Stomach (tissue), 19 donors: ENCODE measurements at places on chromosomes 16 and 17. TPM values are rescaled to one million over a fixed set of nuclear protein-coding genes. Genes with fewer than 3 reads are reported as not detected.

GRCh38 chr16:3112881-3113574 is 642 bp downstream of the ZNF205 start:
- peak overlapping the region; percentile 80 for H3K4me3 ChIP-seq
- no peaks in the 10 kb centered on the region for H3K27me3 ChIP-seq
- DNase-seq = no peak
- H3K36me3 ChIP-seq = peaks cover 6% of the 10 kb centered on the region
- peaks cover 15% of the 10 kb centered on the region for H3K4me1 ChIP-seq
- H3K27ac ChIP-seq = peak overlapping the region; percentile 78

GRCh38 chr16:86449446-86450095 is 60.8 kb upstream of the FOXF1 start:
- peaks cover 8% of the 10 kb centered on the region for H3K27me3 ChIP-seq
- no peak overlapping the region for H3K4me3 ChIP-seq
- H3K36me3 ChIP-seq = no peaks in the 10 kb centered on the region
- H3K27ac ChIP-seq = no peak overlapping the region
- DNase-seq = no peak
- H3K4me1 ChIP-seq = no peaks in the 10 kb centered on the region

PABPN1L gene
- not detected for total RNA-seq

- DNase-seq = no peak
- no peak overlapping the region for H3K4me3 ChIP-seq
- peaks cover 60% of the 10 kb centered on the region for H3K36me3 ChIP-seq
- no peak overlapping the region for H3K27ac ChIP-seq
- H3K4me1 ChIP-seq = no peaks in the 10 kb centered on the region
These were observed 22.9 kb downstream of the MARVELD3 start for GRCh38 chr16:71648921-71649320.

GRCh38 chr17:40337351-40337750 is 27.2 kb downstream of the GJD3 start:
- H3K4me3 ChIP-seq = no peak overlapping the region
- no peaks in the 10 kb centered on the region for H3K27me3 ChIP-seq
- no peak for DNase-seq
- no peak overlapping the region for H3K27ac ChIP-seq

DNA sequence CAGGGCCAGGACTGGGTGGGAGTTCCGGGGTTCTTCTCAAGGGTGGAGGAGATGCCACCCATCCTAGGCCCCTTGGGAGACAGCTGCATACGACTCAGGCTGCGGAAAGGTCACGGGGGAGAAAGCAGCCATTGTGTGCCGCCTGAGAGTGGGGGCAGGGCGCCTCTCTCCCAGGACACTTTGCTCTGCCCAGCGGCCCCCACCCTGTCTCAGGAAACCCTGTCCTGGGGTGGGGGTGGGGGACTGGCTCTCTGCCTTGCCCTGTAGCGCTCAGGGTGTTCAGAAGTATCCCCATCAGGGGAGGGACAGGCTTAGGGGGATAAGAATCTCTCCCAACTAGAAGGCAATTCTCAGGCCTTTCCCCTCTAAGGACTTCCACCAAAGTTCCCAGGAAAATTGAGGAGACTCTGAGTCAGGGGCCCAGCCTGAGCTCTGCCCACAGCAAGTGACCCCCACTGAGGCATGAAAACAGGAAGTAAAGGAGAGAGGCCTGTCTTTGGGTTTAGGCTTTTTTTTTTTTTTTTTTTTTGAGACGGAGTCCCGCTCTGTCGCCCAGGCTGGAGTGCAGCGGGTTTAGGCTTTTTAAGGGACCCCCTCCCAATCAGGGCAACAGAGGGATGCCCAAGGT is 4.9 kb downstream of the GIT1 start:
- peaks cover 33% of the 10 kb centered on the region for H3K36me3 ChIP-seq
- peak overlapping the region; percentile 63 for H3K27ac ChIP-seq
- H3K4me1 ChIP-seq = peaks cover 20% of the 10 kb centered on the region
- no peak overlapping the region for H3K4me3 ChIP-seq

- DNase-seq = no peak
- no peaks in the 10 kb centered on the region for H3K36me3 ChIP-seq
- no peak overlapping the region for H3K27ac ChIP-seq
- peaks cover 33% of the 10 kb centered on the region for H3K4me1 ChIP-seq
- no peak overlapping the region for H3K4me3 ChIP-seq
These were observed 2.0 kb upstream of the TMEM11 start for GRCh38 chr17:21215935-21216334.

GRCh38 chr17:77375108-77375916 is 234.5 kb downstream of the SEC14L1 start:
- no peaks in the 10 kb centered on the region for H3K27me3 ChIP-seq
- peak overlapping the region; percentile 94 for H3K27ac ChIP-seq
- peak overlapping the region; percentile 87 for H3K4me3 ChIP-seq
- no peaks in the 10 kb centered on the region for H3K36me3 ChIP-seq

DNA sequence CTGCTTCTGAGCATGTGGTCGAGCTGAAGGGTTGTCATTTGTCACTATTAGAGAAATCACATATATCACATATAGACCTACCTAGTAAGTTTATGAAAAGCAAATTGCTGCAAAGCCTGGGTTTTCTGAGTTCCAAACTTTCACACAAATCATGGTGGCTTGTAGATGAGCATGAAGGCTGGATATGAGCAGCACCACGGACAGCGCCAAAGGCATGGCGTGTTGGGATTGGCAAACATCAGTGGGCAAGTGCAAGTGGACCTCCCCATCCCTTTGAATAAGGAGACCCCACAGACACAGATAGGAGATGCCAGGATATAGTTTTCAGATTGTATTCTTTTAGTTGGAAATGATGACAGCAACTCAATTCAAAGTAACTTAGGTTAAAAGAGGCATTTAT is 77.6 kb upstream of the CACNG3 start:
- H3K27me3 ChIP-seq = no peaks in the 10 kb centered on the region
- H3K4me3 ChIP-seq = no peak overlapping the region
- DNase-seq = peak; percentile 5
- H3K36me3 ChIP-seq = peaks cover 7% of the 10 kb centered on the region
- no peak overlapping the region for H3K27ac ChIP-seq

DNA sequence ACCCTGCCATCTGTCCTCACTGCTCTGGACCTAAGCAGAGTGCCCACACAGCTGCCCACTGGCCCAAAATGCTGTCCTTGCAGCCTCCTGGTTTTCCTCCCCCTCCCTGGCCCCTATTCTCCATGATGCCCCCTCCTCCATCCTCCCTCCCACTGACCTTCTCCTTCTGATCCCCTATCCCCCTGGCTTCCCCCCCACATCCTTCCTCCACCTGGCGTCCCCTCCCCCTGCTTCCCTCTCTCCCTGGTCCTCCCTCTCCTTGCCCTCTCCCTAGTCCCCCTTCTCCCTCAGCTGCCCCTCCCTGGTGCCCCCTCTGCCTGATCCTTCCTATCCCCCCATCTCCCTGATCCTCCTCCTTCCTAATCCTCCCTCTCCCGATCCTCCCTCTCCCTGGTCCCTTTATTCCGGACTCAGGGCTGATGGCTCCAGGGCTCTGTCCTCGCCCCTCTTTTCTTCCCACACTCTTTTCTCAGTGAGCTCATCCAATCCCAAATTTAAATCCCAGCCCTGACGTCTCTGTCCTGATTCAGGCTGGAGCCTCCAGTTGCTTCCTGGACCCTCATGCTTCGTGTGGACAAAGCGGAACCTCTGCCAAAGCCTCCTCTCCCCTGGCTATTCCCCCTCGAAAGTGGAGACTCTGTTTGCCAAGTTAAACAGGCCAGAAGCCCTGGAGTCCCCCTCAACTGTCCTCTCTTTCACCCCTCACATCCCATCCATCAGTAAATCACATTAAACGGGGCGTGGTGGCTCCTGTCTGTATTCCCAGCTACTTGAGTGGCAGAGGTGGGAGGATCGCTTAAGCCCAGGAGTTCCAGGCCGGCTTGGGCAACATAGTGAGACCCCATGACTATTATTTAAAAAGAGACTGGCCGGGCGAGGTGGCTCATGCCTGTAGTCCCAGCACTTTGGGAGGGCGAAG is 18.1 kb upstream of the RHBDF2 start:
- no peaks in the 10 kb centered on the region for H3K36me3 ChIP-seq
- H3K27me3 ChIP-seq = no peaks in the 10 kb centered on the region
- DNase-seq = peak; percentile 65
- peaks cover under 1% of the 10 kb centered on the region for H3K4me1 ChIP-seq
- H3K27ac ChIP-seq = no peak overlapping the region
- no peak overlapping the region for H3K4me3 ChIP-seq

- H3K4me1 ChIP-seq = no peaks in the 10 kb centered on the region
- peaks cover 40% of the 10 kb centered on the region for H3K36me3 ChIP-seq
- no peak overlapping the region for H3K27ac ChIP-seq
- H3K27me3 ChIP-seq = no peaks in the 10 kb centered on the region
- no peak for DNase-seq
These were observed 11.3 kb upstream of the RNPS1 start for GRCh38 chr16:2278956-2279800.

DNA sequence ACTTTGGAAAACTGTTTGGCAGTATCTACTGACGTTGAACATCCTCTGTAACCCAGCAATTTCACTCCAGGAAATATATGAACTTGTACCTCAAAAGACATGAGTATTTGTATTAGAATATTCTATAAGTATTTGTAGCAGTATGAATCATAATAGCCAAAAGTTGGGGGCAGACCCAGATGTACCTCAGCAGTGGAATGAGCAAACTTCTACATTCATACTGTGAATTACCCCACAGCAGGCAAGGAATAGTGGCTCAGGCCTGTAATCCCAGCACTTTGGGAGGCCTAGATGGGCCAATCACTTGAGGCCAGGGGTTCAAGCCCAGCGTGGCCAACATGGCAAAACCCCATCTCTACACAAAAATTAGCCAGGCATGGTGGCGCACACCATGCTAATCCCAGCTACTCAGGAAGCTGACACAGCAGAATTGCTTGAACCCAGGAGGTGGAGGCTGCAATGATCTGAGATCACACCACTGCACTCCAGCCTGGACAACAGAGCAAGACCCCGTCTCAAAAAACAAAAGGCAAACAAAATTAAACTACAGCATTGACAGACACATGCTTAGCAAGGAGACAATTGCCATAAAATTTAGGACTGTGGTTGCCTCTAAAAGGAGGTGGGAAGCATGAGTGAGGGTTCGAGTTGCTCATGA is 11.2 kb upstream of the HELZ start:
- no peak overlapping the region for H3K4me3 ChIP-seq
- no peak overlapping the region for H3K27ac ChIP-seq
